Retinal pigment epithelial cell (primary cell): ENCODE measurements at places on chromosomes 3 and 15.

DNA sequence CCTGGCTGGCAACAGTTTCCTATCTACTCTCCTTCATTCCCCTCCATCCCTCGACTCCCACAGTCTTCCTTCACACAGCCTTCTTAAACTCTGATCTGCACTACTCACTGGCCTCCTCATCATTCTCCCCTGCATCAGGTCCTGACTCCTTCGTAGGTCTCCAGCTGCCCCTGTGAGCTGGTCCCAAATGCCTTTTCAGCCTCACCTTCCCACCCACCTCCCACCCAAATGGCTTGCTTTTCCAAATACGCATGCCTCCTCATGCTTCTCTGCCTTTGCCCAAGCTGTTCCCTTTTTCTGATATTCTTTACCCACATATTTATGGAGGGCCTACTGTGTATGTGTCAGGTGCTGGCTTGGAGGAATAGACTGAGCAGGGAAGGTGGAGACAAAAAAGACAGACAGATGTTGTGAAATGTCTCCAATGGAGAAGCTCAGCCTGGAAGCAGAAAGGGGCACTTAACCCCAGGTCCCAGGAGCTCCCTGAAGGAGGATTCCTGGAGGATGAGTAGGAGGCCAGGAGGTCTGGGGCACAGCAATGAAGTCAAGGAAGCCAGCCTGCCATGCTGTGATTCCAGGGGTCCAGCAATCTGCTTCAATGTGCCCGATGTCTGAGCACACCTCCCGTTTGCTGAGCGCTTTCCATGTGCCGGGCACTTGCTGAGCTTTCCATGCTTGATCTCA lies 252.2 kb downstream of the SHQ1 start:
- DNase-seq = no peak

GRCh38 chr3:42061713-42062380 lies 29.3 kb upstream of the TRAK1 start:
- no peak for DNase-seq

DNA sequence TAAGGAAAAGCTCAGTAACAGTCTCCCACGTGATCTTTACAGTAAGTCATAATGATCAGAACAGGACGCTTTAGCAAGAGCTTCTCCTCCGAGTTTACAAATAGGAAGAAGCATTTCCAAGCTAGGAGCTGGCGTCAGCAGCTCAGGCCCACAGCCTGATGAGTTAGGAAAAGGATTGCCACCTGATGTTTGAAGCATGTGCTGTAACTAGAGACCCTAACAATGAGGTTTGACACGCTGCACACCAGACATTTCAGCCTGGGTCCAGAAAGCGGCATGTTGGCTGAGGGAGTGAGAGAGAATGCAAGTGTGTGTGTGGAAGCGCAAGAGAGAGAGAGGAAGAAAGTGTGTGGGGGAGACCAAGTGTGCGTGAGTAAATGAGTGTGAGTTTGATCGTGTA lies 47.3 kb downstream of the TLE3 start:
- DNase-seq = no peak

GRCh38 chr3:36317915-36318314 lies 62.4 kb upstream of the STAC start:
- no peak for DNase-seq

- DNase-seq = no peak
These were observed 8.3 kb upstream of the PRR20G start for GRCh38 chr3:127296166-127296565.

- DNase-seq = no peak
These were observed 1.1 kb upstream of the NLGN1 start for GRCh38 chr3:173396191-173397041.

DNA sequence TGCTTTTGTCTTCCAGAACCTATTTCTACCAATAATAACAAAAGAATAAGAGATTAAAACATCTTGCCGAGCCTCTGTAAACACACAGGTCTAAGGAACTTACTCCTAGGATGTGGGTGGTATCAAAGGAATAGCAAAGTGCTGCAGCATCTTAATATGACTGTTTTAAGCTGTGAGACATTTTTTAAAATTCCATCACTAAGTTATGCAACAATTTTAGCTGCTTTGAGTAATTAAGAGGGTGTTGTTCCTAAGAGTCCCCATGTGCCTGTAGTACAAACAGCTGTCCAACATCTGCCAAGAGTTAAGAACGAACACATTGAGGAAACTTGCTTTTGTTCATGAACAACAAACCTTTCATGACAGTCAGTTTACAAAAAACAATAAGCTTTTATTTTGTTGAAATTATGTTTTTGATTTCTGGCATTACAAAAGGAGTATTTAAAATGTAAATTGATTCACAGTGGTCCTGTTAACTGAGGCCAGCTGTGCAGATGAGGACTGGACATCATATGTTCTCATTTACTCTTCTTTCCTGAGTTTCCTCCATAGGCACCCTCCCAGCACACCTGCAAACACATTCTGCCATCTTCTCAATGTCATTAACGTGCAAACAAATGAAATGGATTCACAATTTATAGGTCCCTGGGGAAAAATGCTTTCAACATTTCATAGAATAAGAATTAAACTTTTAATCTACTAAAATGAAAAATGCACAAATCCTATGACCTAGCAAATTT lies 337.3 kb upstream of the ARHGEF26 start:
- DNase-seq = no peak

DNA sequence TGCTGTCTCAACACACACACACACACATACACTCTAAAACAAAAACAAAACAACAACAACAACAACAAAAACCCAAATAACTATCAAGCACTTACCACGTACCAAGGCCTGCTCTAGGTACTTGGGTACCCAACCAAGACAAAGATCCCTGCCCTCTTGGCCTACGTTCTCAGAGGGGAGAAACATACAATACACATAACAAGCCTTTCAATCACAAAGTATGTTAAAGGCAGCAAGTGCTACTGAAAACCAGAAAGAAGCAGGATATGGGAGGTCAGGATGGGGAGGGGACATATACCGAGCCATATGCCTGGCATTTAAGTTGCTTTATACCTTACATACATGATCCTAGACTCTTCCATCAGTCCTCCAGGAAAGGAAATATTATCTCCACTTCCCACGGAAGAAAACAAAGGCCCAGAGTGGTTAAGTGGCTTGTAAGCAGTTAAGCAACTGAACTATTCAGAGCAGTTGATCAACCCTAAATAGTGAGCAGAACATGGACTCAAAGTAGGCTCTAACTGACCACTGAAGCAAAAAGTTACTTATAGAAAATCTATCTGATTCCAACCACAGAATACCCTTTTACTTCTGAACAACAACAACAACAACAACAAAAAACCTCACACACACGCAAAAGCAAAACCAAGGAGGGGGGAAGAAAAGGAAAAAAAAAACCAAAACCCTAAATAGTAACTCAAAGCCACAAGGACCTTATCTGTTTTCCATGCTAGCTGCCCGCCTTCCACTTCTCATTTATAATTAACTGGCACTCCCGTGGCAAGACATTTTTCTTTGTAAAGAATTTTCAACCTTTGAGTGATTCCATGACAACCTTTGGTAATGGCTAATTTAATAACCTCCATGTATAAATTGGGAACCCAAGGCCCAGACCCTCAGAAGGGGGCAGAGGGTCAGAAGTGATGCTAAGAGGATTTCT lies 21.0 kb downstream of the PRICKLE2 start:
- no peak for DNase-seq

GRCh38 chr15:43469867-43470266 lies 23.1 kb downstream of the TP53BP1 start:
- DNase-seq = no peak

DNA sequence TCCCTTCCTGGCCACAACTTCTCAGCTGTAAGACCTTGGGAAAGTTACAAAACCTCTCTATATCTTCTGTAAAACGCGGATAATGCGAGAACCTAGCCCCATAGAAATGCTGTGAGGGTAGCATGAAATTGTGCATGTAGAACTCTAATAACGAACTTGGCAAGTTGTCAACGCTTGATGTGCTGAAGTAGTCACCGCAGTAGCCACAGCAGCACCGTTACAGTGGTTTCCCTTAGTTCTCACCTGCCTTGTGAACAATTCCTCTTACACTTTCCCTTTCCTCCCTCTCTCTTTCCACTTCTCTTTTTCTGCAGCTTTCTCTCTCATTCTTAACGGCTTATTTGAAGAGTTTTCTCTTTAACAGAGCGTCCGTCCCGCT lies 447 bp upstream of the SHQ1 start:
- DNase-seq = no peak

GRCh38 chr3:34254285-34254684 lies 455.9 kb downstream of the PDCD6IP start:
- DNase-seq = no peak

DNA sequence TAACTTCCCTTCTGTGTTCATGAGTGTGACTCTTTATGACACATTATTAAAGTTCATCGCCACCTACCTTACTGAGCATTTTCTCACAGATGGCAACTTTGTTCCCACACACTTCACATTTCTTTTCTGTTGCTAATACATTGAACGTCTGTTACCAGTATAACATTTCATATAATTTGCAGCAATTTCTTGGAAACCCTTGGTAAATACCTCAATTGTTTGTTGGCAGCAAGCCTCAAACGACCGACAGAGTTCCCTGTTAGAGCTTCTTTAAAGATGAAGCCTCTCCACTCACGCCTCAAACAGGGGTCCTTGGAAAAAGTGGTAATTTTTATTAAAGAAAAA lies 3.2 kb upstream of the CHSY1 start:
- no peak for DNase-seq
